Activated B cell treated with CpG ODN at 0.5 μM for 24 hours (primary cell): ENCODE measurements at places on chromosomes 11 and 22. TPM values are rescaled to one million over a fixed set of nuclear protein-coding genes. Genes with fewer than 3 reads are reported as not detected.

SULT4A1 gene
- not detected in 2 replicates for total RNA-seq

GUCY1A2 gene
- total RNA-seq, result 0.07 TPM in 1 of 2 replicates, not detected in the other

YAP1 gene
- not detected in 2 replicates for total RNA-seq

INS gene
- total RNA-seq, result not detected in 2 replicates

- peak overlapping the region; percentile 70 for H3K4me3 ChIP-seq
- peaks cover 57% of the 10 kb centered on the region for H3K4me1 ChIP-seq
- H3K27me3 ChIP-seq, result no peaks in the 10 kb centered on the region
- H3K27ac ChIP-seq, result peak overlapping the region; percentile 87
- DNase-seq, result peak; percentile 55
These were observed 71.4 kb upstream of the MPEG1 start for GRCh38 chr11:59283825-59284772.

GRCh38 chr11:123616505-123617198, 37.8 kb downstream of the SCN3B start:
- no peak overlapping the region for H3K27ac ChIP-seq
- DNase-seq, result no peak
- no peaks in the 10 kb centered on the region for H3K36me3 ChIP-seq
- H3K27me3 ChIP-seq, result no peaks in the 10 kb centered on the region
- no peak overlapping the region for H3K4me3 ChIP-seq

DNA sequence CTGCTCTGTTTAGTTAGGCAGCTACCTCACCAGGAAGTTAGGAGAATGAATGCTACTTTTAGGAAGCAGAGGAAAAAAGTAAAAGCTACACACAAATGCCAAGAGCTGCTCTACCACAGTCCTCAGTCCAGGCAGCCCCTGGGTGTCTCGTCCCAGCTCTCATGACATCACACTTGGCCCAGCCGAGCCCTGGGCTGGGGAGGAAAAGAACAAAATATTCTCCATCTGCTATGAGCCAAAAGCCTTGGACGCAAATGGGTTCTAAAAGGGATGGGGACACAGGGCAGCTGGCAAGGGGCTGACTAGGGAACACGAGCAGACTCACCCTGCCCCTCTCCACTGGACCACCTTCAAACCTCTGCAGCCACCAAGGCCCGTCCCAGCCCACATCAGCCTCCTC, 26.1 kb downstream of the TMEM184B start:
- no peak overlapping the region for H3K4me3 ChIP-seq
- DNase-seq, result no peak
- H3K27ac ChIP-seq, result no peak overlapping the region
- no peaks in the 10 kb centered on the region for H3K27me3 ChIP-seq
- peaks cover 19% of the 10 kb centered on the region for H3K36me3 ChIP-seq

- peak within 1 kb of the TSS; percentile 95 for H3K27ac ChIP-seq
- no peak for DNase-seq
- peaks cover 27% of the 10 kb centered on the region for H3K4me1 ChIP-seq
- peaks cover 5% of the 10 kb centered on the region for H3K27me3 ChIP-seq
These were observed at the start of gene ANGPTL5 for GRCh38 chr11:101916422-101916821. TSS of gene ANGPTL5 (minus strand) at chr11:101916522. CDS start at chr11:101907909, 8,613 bp downstream.

DNA sequence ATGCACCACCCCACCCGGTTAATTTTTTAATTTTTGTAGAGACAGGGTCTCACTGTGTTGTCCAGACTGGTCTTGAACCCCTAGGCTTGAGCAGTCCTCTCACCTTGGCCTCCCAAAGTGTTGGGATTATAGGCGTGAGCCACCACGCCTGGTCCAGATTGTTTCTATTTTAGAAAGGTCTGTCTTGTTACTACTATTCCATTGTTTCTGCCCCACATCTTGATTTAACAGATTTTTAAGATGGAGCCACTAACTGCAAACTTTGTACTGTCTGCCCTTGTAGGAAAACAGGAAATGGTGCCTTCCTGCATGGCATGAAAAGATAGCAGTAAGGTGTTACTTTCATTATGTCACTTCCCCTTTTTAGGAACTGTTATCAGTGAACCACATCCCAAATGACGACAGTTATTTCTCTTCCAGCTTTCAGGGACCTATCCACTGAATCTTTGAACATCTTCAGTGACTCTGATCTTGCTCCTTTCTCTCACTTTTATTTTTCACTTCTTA, 23.2 kb downstream of the TAF1D start:
- DNase-seq, result no peak
- peak overlapping the region; percentile 86 for H3K27ac ChIP-seq
- H3K4me1 ChIP-seq, result peaks cover 33% of the 10 kb centered on the region
- peaks cover 64% of the 10 kb centered on the region for H3K36me3 ChIP-seq
- peak overlapping the region; percentile 58 for H3K4me3 ChIP-seq
- no peaks in the 10 kb centered on the region for H3K27me3 ChIP-seq

GRCh38 chr22:29907753-29908515, 25.0 kb downstream of the MTMR3 start:
- DNase-seq, result no peak
- H3K27ac ChIP-seq, result no peak overlapping the region
- no peak overlapping the region for H3K4me3 ChIP-seq

GRCh38 chr11:96390488-96390792, 627 bp downstream of the JRKL start:
- H3K4me3 ChIP-seq, result peak overlapping the region; percentile 94
- H3K27me3 ChIP-seq, result no peaks in the 10 kb centered on the region
- H3K27ac ChIP-seq, result peak overlapping the region; percentile 90
- H3K4me1 ChIP-seq, result peaks cover 33% of the 10 kb centered on the region
- DNase-seq, result no peak
- H3K36me3 ChIP-seq, result peaks cover 32% of the 10 kb centered on the region

- H3K36me3 ChIP-seq, result peaks cover 38% of the 10 kb centered on the region
- no peaks in the 10 kb centered on the region for H3K27me3 ChIP-seq
- H3K4me1 ChIP-seq, result peaks cover 39% of the 10 kb centered on the region
- DNase-seq, result no peak
- peak overlapping the region; percentile 69 for H3K27ac ChIP-seq
These were observed 3.2 kb downstream of the DTX4 start for GRCh38 chr11:59175091-59175501.

- no peaks in the 10 kb centered on the region for H3K4me1 ChIP-seq
- no peak for DNase-seq
- H3K27me3 ChIP-seq, result no peaks in the 10 kb centered on the region
- H3K36me3 ChIP-seq, result no peaks in the 10 kb centered on the region
- no peak overlapping the region for H3K4me3 ChIP-seq
These were observed 13.0 kb downstream of the OR52N4 start for GRCh38 chr11:5767056-5767455.

DNA sequence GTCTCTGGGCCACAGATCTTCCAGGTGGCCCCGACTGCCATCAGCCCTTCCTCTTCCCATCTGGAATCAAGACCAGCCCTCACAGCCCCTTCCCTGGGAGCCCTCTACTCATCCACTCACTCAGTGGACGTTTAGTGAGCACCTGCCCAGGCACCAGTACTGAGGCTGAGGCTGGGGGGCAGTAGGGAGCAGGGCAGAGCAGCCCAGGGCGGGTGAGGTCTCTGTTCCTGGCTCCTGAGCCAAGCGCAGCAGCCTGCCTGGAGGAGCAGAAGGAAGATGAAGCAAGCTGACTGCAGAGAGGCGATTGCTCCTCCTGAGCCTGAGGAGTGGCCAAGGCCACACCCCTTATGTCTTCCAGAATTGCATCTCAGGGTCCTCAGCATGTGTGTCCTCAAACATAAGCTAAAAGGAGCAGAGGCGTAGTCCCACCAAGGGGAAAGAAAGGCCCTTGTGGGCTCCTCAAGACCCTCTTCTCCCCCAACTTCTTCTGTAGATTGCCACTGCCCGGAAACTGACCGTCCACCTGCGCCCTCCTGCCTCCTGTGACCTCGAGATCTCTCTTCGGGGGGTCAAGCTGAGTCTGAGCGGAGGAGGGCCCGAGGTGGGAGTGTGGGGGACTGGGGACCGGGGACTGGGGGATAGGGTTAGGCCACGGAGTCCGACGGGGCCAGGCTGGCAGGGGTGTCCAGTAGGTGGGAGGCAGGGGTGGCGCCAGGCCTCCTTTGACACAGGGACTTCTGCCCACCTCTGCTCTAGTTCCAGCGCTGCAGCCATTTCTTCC, 5.8 kb downstream of the MAPK8IP2 start:
- no peak for DNase-seq
- peaks cover 55% of the 10 kb centered on the region for H3K27me3 ChIP-seq
- H3K27ac ChIP-seq, result no peak overlapping the region
- H3K4me3 ChIP-seq, result no peak overlapping the region
- no peaks in the 10 kb centered on the region for H3K36me3 ChIP-seq

DNA sequence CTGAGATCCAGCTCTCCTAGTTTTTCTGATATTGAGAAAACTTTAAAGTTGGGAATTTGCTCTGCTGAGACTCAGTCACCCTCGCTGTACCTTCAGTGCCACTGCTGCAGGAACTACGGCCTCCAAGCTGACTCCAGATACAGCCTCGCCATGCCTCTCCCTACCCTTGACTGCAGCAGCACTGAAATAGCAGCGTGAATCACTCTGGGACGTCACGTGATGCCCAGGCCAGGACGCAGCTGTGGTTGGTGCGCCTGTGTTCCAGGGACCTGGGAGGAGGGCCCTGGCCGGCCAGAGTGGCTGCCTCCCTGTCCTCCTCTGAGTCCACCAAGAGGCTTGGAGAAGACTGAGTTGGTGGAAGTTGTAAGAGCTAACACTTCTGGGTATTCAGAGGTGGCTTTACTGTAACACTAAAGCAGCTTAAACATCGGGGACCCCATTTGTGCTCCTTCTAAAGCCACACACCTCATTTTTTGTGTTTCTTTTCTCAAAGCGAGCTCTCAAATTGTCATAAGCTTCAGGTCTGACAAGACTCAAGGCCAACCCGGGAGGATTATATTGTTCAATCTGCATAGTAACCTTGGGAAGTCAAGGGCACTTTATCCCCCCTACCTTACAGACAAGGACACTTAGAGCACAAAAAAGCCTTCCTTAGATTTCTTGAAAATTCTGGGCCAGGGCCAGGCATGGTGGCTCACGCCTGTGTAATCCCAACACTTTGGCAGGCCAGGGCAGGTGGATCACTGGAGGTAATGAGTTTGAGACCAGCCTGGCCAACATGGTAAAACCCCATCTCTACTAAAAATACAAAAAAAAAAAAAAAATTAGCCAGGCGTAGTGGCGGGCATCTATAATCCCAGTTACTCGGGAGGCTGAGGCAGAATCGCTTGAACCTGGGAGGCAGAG, 4.2 kb upstream of the STIP1 start:
- H3K27ac ChIP-seq, result no peak overlapping the region
- DNase-seq, result no peak
- H3K4me1 ChIP-seq, result peaks cover 26% of the 10 kb centered on the region
- H3K27me3 ChIP-seq, result no peaks in the 10 kb centered on the region

- DNase-seq, result no peak
- no peak overlapping the region for H3K4me3 ChIP-seq
- no peak overlapping the region for H3K27ac ChIP-seq
- no peaks in the 10 kb centered on the region for H3K4me1 ChIP-seq
- H3K36me3 ChIP-seq, result no peaks in the 10 kb centered on the region
- peaks cover 4% of the 10 kb centered on the region for H3K27me3 ChIP-seq
These were observed 43.4 kb downstream of the SCUBE1 start for GRCh38 chr22:43299736-43300135.

GRCh38 chr22:44355716-44356070, 42.9 kb upstream of the SHISAL1 start:
- DNase-seq, result no peak
- H3K36me3 ChIP-seq, result no peaks in the 10 kb centered on the region
- peaks cover 39% of the 10 kb centered on the region for H3K27me3 ChIP-seq
- H3K4me1 ChIP-seq, result no peaks in the 10 kb centered on the region
- H3K27ac ChIP-seq, result no peak overlapping the region

- no peaks in the 10 kb centered on the region for H3K27me3 ChIP-seq
- H3K27ac ChIP-seq, result no peak overlapping the region
- no peaks in the 10 kb centered on the region for H3K4me1 ChIP-seq
- H3K36me3 ChIP-seq, result no peaks in the 10 kb centered on the region
These were observed 43.7 kb downstream of the BSX start for GRCh38 chr11:122937983-122938382.

- H3K4me3 ChIP-seq, result no peak overlapping the region
- no peaks in the 10 kb centered on the region for H3K4me1 ChIP-seq
- H3K36me3 ChIP-seq, result no peaks in the 10 kb centered on the region
- no peak overlapping the region for H3K27ac ChIP-seq
- H3K27me3 ChIP-seq, result peaks cover 7% of the 10 kb centered on the region
These were observed 168.5 kb downstream of the MPPED1 start for GRCh38 chr22:43580271-43580750.

DNA sequence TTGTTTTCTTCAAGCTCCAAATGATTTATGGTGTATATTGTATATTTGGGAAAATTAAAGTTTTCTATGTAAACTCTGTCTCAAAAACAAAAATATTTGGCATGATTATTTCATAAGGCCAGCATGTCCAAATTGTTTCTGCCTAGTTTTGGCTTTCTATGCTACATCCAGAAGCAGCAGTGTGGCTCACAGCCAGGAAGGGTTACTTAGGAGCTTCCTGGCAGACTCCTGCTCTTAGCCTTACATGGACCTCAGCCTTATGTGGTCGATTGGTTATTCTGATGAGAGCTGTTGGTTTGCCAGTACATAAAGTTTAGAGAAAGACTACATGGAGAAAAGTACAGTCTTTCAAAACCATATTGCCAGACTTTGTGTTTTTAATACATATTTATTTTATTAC, 297.7 kb upstream of the FAT3 start:
- H3K4me3 ChIP-seq, result no peak overlapping the region
- H3K4me1 ChIP-seq, result no peaks in the 10 kb centered on the region

DNA sequence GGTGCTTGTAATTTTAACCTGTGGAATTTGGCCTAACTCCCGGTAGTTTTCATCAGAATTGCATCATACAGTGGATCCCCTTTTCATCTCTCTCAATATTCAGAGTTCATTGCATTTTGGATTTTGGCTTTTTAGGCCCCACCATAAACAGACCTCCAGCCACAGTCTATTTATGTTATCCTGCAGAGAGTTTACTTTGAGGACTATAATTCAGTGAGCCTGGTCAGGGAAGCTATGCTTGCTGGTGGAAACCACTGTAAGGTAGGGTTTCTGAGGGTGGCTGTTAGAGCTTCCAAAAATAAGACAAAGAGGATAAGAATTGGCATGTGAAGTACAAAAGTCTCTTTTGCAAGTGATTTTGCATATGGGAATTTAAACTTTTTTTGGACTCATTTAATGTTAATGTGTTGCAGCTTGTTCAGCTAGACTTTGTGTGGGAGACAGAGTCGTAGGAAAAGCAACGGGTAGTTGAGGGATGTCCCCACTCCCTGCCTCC, 34.8 kb upstream of the DDI1 start:
- DNase-seq, result no peak
- H3K27ac ChIP-seq, result no peak overlapping the region
- H3K4me3 ChIP-seq, result no peak overlapping the region
- H3K4me1 ChIP-seq, result no peaks in the 10 kb centered on the region
- no peaks in the 10 kb centered on the region for H3K36me3 ChIP-seq
- H3K27me3 ChIP-seq, result no peaks in the 10 kb centered on the region

DNA sequence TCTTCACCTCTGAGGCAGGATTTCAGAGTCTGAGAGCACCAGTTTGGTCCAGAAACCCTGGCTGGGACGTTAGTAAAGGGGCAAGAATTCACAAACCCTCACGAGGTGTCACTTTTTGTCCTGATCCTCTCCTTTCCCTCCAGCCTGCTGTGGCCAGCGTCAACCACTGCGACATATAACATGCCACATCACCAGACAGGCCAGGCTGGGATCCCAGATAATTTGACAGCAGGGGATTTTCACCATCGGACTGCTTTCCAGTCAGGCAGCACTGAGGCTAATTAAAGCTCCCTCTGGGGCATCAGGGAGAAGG, 36.8 kb upstream of the RBFOX2 start:
- no peak overlapping the region for H3K27ac ChIP-seq
- peaks cover 11% of the 10 kb centered on the region for H3K4me1 ChIP-seq
- no peak for DNase-seq
- H3K27me3 ChIP-seq, result peaks cover 27% of the 10 kb centered on the region
- no peaks in the 10 kb centered on the region for H3K36me3 ChIP-seq
